ENCODE measurements at places on chromosomes 7 and 10.
A peak's percentile ranks its signal among the peaks of the same experiment; 100 is the strongest.

DNA sequence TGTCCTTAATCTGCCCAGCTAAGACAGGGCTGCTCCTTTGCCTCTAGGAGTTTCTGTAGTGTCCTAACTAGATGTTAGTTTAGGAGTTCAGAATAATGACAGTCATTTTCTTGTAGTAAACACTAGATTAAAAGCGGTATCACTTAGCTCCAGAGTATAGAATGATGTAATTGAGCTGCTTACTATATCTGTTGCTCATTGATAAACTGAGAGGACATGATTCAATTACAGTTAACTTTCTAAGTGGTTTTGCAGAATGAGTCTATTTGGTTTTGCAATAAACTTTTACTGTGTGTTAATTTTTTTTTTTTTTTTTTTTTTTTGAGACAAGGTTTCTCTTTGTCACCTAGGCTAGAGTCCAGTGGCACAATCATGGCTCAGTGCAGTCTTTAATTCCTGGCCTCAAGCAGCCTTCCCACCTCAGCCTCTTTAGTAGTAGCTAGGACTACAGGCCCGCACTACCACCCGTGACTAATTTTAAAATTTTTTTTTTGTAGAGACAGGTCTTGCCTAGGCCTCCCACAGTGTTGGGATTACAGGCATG is 1.8 kb downstream of the STMP1 start:
- no peak for DNase-seq

DNA sequence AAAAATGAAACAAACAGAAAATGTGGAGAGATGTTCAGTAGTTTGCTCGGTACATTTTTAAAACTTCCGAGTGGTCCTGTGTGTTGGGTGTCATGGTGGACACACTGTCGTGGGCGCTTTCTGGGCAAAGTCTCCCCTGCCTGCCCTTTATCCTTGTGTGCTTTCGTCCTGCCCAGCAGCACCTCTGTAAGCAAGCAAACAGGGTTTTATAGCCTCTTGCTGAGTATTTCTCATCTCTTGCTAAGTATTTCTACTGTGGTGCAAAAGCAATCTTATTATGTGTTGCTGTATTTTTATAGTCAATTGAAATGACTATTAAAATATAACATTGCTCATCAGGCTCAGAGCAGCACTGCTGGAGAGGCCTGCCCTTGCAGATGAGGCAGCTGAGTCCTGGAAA is 48.7 kb downstream of the DOCK1 start:
- no peak for DNase-seq

DNA sequence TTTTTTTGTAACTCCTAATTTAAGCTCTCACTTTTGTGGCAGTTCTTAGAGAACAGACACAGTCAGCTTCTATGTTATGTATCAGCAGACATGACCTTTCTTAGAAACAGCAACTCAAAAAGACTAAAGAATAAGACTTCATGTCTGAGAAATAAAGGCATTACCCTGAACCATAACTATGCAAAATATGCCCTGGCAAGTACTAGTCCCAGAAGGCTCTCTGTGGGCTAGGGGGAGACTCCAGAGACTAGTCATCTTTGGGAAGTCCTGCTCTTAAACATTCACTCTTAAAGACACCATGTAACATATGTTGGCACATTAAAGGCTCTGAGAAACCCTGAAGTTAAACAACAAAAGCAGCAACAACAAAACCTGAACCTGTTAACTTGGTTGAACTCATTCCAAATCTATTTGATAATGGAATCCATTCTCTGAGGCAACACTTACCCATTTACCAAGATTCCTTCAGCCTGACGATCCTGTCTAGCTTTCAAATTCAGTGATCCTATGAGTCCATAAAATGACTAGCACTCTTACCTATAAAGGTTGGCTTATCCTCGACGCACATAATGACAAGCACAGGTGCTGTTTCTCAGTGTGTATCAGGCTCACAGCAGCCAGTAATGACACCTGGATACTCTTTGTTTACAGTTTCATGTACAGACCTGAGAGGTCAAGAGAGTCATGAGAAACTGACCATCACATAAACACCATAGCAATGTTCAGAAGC is 62.3 kb downstream of the OSBPL3 start:
- DNase-seq, result no peak

- no peak for DNase-seq
Observed at GRCh38 chr10:75726522-75727483, 295.4 kb downstream of the LRMDA start.

- DNase-seq, result peak; percentile 75
Observed at GRCh38 chr7:74026903-74027682, 880 bp upstream of the ELN start.
